ENCODE measurements at places on chromosomes 3 and 15.

- no peak for DNase-seq
Observed at GRCh38 chr3:192273697-192274010, 453.7 kb downstream of the FGF12 start.

GRCh38 chr3:67357610-67358458, 296.6 kb downstream of the SUCLG2 start:
- DNase-seq: peak; percentile 54

- no peak for DNase-seq
Observed at GRCh38 chr15:92418864-92419263, 25.2 kb downstream of the ST8SIA2 start.

- no peak for DNase-seq
Observed at GRCh38 chr3:29932696-29933325, 651.9 kb downstream of the RBMS3 start.

GRCh38 chr3:119562307-119562961, 3.0 kb upstream of the CD80 start:
- DNase-seq: no peak

DNA sequence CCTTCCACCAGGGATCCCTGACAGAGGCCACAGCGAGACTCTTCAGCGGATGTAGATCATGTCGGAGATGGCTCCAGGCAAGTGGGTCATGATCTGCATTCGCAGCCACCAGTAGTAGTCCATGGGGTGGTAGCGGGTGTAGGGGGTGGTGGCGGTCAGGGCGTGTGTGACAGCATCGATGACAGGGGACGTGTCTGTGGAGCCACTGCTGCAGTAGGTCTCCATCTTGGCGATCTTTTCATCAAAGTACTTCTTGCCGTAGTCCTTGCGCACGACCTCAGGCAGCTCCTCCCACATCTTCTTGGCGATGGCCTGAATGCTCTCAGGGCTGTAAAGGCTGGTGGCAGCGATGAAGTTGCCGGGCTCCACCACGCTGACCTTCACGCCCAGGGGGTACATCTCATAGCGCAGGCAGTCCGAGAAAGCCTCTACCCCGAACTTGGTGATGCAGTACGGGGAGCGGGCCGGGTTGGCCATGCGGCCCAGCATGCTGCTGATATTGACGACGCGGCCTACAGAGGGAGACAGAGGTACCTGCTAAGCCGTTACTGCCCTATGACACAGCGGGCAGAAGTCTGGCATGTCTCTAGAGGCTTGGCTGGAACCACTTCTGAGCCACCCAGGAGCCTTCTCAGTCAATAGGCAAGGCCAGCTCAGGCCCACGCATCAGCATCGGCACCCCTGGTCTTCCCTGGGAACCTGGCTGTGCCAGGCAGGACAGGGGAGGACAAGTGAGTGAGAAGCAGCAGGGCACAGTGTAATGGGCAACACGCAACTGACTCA, 43.7 kb downstream of the BDH1 start:
- DNase-seq: peak; percentile 78

DNA sequence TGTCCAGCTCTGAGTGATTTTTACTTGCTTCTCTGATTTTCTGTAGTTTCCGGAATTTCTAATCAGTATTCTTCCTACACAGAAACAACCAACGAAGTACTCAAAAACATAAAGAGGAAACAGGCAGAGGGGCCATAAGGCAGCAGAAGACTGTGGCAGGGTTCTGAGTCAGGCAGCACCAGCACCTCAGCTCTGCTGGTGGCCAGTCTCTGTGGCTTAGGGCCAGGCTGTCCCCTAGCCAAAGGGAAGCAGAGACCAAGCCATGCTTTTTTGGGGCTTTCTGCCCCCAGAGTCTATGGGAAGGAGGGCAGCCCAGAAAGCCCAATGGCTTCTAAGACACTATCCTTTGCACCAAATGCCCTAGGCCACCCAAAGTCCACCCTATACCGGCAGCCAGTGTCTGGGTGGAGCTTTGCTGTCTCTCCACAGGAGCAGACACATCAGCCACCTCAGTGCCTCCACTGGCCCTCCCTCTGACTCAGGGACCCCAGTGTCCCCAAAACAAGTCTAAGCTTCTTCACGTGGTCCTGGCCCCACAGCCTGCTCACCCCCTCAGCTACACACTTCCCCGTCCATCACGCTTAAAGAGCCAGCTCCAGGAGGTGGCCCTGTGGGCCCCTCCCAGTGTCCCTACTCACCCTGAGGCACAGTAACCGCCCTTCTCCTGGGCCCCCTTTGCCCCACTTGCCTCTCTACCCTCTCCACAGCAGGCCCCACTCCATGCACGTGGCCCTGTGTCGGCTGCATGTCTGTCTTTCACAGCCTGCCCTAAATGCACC, 46.2 kb downstream of the CCDC12 start:
- no peak for DNase-seq

GRCh38 chr3:8938021-8938420, 25.3 kb downstream of the RAD18 start:
- DNase-seq: no peak

DNA sequence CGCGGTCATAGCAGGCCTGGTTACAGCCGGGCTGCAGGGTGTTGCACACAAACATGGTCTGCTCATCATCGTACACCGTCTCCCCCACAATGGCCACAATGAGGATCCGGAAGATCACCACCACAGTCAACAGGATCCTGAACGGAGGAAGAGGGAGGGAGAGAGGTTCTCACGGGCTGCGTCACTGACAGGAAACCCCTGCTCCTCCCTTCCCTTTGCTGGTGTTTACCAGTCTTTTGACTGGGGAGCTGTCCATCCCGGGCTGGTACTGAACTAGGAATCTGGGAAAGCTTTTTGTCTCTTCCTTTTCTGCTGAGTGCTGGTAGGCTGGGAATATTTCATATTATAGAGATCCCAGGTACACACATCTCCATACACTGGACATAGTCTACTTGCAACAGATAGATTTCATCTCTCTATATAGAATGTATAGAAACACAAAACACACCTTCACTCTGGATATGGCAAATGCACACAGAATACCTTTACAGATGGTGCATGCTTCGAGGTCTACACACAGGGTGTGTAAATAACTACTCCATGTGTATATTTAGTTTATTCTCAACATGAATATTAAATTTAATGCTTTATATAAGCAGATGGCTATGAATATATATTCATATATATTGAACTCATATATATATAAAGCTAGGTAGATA, 1.4 kb downstream of the GJD2 start:
- peak; percentile 79 for DNase-seq

DNA sequence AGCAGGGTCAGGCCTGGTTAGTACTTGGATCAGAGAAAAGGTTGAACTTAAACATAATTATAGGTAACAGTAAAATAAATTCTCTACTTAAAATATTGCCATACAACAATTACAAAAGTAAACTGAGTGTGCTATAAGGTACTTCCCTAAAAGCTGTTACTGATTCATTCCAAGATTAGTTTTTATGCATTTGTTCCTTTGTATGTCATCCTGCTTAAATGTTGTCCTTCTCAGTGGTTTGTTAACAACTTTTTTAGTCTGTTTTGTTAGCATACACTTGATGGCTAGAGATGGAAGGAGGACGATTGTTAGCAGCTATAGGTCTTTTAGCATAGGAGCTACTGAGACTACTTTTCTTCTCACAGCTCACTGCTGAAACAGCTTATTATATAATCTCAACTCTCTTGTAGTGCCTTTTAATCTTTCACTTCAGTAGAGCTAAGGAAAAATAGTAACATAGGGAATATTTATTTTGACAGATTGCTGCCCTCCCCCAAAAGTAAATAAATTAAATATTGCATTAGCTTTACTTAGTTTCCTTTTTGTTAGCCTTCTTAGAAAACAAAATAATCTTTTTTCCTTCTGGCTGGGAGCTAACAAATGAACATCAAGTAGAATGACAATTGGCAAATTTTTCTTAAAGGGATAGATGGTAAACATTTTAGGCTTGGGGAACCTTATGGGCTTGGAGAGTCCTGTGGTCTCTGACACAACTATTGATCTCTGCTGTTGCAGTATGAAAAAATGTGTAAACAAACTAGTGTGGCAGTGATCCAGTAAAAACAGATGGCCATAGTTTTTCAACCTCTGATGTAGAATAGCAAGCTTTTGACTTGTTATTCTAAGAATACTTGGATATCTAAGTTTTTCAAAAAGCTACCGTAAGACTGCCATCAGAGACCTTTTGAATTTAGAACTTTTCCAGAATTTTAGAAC, 39.5 kb downstream of the USP8 start:
- no peak for DNase-seq

GRCh38 chr15:65875458-65875857, 6.2 kb downstream of the RAB11A start:
- no peak for DNase-seq

- DNase-seq: no peak
Observed at GRCh38 chr15:63596676-63597037, 530 bp upstream of the FBXL22 start.

DNA sequence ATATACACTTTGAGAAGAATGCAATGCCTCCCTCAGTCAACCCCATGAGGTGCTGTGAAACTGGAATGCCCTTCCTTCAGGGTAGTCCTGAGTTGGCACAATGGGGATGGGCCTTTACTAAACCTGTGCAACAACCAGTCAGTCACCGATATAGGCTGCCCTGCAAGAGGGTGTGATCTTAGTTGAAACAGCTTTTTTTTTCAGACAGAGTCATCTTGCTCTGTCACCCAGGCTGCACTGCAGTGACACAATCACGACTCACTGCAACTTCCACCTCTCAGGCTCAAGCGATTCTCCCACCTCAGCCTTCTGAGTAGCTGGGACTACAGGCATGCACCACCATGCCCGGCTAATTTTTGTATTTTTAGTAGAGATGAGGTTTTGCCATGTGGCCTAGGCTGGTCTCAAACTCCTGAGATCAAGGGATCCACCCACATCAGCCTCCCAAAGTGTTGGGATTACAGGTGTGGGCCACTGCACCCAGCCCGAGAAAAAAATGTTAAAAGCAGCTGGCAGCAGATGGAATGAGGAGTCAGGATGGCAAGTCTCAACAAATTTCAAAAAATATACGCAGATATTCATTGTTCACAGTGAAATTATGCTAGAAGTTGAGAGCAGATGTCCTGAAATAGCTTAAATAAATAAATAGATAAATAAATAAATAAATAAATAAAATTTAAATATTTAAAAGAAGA, 31.8 kb downstream of the MYO5A start:
- DNase-seq: no peak

DNA sequence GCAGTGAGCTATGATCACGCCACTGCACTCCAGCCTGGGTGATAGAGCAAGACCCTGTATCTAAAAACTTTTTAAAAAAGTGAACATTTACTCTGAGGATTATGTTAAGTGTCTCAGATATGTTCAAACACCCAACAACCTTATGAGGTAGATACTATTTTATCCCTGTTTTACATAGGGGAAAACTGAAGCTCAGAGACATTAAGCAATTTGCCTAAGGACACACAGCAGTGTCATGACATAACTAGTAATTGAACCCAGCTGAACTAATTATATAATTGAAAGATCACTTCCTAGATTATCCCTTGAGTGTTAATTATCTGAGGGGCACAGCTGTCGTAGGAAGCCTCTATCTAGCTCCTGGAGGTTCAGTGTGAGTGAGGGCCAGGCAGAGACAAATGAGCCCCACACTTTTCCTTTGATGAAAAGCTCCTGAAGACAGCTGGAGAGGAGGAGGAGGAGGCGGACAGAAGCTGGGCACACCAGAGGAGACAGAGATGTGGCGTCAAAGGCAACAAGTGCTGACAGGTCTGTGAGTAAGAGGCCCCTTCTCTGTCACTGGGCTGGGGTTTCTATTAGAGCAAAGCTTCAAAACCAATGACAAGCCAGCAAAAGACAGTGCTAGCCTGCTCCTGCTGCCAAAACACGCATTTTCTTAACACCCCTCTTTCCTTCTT, 20.5 kb downstream of the TRH start:
- DNase-seq: no peak

GRCh38 chr3:52269776-52270175, 8.7 kb downstream of the WDR82 start:
- DNase-seq: no peak

DNA sequence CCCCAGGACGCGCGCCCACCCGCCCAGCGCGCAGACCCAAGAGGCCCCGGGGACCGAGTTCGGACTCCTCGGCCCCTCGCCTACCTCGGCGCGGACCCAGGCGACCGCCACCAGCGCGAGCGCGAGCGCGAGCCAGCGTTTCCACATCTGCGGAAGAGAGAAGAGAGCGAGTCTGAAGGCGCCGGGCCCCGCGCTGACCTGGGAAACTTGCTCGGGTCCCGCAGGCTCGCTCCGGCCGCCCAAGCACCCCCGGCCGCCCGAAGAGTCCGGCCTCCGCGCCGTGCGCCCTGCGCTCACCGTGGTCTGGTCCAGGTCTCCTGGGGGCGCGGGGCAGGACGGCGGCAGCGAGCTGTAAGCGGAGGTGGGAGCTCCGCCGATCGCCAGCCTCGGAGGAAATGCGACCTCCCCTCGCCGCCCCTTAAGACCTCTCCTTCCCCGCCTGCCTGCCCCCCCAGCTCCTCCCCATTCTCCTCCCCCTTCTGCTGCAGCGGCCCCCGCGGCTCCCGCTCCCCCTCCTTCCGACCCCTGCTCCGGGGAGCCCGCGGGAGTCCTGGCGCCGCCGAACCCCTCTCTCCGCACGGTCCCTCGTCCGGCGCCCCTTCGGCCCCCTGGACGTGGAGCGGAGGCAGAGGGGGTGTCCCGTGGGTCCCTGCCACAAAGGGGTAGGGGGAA, at the start of gene FSTL1:
TSS of gene FSTL1 (minus strand) at position 393 of the 672 bp plus-strand sequence. CDS start at position 147, 246 bp downstream.
- DNase-seq: peak; percentile 94
